ENCODE measurements at places on chromosomes 16 and 17. TPM values are rescaled to one million over a fixed set of nuclear protein-coding genes. Genes with fewer than 3 reads are reported as not detected.
A peak's percentile ranks its signal among the peaks of the same experiment; 100 is the strongest.

DNA sequence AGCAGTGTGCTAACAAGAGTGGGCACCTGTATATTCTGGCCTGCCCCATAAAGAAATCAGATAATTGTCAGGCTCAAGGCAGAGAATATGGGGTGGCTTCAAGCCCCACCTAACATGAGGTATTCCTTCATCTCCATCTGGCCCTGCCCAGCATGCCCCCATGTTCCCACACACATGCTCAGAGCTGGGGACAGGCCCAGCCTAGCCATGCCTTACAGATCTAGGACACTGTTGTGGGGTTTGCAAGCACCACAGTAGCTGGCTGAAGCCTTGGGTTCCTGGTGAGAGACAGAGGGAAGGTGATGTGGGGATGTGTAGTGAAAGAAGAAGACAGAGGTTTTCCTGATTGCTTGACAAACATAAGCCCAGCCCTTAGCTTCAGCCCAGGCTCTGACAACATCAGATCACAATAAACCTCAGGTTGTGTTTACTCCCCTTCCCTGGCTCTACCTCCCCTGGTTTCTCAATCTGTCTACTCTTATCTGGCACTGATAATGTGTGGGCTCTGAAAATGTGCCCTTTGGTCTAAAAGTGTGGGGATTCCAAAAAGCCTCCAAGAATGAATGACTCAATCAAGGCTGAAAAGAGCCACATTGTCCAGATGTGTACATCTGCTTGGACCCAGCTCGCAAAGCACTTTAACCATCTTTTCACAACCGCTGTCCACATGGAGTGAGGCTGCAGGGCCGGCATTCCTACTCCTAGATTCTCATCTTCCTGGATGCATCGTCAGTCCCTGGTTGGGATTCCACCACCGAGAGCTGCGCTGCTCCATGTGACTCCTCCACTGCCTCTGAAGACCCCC is 34.4 kb downstream of the CDRT4 start:
- no peak for DNase-seq

ZNF174 gene
- total RNA-seq: 9.2 TPM

GRCh38 chr17:40450175-40450574 is 6.9 kb downstream of the IGFBP4 start:
- no peak for DNase-seq

DNA sequence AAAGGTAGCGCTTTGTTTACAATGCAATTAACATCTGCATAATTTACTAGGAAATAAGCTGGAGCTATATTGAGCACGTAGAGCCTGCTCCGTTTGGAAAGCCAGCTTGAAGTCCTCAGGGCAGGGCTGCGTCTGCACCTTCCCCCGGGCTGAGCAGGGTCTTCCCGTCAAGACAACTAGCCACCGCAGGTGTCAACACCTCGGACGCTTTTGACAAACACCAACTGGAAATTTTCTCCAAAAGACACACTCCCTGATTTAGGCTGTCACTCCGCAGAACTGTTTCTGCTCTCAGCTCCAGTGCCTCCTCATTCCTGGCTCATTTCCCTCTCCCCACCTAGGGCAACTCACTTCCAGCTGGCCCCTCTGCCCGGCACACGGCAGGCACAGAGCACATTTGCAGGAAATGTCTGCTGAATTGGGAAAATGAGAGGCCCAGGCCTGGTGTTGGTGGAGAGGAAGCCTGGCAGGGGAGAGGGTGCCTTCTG is 170.3 kb downstream of the MAF start:
- DNase-seq: no peak

DNA sequence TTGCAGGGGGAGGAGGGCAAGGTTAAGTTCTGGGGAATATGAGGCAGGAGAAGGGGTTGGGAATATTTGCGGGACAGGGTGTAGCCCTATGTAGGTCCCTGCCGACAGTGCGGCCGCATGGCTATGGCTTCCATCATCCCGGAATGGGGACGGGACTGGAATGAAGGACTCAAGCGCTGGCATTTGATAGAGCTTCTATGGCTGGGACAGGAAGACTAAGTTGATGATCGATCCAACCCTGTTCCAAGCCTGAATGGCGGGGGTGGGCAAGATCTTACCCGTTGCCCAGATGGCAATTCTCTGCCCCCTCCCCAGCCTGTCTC is 47.1 kb downstream of the SRCIN1 start:
- DNase-seq: no peak

DNA sequence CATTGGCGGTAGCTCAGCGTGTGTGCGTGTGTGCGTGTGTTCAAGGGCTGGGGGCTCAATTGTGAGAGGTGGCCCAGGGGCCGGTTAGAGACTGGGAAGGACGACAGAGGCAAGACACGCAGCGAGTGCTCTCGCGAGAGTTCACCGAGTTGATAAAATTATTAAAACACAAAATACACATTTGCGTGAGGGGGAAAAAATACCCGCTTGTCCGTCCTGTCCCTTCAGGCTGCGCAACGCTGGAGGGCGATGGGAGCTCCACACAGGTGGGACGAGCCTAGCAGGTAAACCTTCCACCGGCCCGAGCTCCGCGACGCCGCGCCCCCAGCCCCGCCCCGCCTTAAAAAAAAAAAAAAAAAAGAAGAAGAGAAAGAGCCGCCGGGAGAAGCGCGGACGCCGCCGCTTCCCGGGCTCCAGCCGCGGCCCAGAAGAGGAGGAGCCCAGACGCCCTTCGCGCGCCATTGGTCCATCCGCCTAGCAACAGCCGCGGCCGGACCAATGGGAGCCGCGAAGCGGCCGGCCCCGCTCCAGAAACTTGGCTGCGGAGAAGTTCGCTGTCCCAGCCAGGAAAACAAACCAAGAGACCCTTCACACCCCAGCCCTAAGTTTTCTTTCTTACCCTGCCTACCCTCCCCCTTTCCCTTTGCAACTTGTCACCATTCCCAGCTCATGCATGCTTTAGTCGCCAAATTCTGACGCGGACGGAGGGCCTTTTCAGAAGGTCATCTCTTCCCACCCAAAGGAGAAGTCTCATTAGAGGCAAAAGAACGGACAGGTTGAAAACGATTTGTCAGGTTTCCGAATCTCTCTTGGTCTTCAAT is 169.9 kb upstream of the MAF start:
- peak; percentile 88 for DNase-seq

GRCh38 chr16:1763521-1764511 is 7.5 kb downstream of the NME3 start:
- no peak for DNase-seq

DRC3 gene
- not detected for total RNA-seq

TMEM88 gene
- total RNA-seq: 2.4 TPM

- no peak for DNase-seq
Observed at GRCh38 chr17:17484451-17484899, 7.7 kb downstream of the MED9 start.

DNA sequence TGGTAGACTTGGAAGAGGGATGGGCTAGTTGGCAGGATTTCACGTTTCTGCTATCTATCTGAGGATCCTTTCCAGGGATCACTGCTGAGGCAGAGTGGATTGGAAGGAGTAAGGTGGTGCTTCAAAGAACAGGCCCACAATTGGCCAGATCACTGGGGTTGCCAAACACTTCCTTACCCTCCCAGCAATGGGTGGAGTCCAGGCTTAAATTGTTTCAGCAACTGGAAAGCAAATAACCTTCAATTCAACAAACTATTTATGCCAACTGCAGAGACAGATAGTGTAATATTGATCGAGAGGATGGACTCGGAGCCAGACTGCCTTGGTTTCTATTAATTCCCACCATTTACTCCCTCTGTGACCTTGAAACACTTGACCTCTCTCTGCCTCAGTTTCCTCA is 2.1 kb downstream of the ARRB2 start:
- DNase-seq: peak; percentile 64

DNA sequence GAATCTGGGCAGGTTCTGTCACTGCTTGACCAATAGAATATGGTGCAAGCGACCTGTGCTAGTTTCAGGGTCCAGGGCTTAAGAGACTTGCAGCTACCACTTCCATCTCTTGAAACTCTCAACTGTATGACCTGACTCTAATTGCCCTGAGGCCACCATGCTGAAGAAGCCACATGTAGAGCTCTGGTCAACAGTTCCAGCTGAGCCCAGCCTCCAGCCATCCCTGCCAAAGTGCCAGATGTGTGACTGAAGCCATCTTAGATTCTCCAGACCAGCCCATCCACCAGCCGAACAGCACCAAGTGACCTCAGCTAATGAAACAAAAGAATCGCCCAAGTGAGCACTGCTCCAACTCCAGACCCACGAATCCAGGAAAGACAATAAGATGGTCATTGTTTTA is 3.4 kb upstream of the MT2A start:
- DNase-seq: no peak

DNA sequence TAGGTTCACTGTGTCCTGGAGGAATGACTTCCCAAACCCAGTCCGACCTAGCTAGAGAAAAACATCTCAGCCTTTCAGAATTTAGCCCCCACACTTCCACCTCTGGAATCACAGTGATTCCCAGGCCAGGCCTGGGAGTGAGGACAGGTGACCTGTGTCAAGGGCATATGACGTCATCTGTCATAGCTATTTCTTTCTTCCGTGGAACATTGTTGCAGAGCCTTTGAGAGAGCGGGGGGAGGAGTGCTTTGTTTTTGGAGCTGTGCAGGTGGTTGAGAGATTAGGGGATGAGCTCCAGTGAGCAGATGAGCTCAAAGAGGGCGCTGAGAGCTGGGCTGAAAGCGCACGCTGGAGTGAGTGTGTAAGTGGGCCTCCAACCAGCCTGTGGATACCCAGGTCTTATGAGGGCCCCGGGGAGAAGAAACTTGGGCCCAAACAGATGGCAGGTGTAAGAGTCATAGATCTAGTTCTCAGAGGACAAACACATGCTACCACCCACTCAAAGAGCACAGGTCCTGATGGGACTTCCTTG is 344.8 kb downstream of the SNX29 start:
- DNase-seq: no peak

DNA sequence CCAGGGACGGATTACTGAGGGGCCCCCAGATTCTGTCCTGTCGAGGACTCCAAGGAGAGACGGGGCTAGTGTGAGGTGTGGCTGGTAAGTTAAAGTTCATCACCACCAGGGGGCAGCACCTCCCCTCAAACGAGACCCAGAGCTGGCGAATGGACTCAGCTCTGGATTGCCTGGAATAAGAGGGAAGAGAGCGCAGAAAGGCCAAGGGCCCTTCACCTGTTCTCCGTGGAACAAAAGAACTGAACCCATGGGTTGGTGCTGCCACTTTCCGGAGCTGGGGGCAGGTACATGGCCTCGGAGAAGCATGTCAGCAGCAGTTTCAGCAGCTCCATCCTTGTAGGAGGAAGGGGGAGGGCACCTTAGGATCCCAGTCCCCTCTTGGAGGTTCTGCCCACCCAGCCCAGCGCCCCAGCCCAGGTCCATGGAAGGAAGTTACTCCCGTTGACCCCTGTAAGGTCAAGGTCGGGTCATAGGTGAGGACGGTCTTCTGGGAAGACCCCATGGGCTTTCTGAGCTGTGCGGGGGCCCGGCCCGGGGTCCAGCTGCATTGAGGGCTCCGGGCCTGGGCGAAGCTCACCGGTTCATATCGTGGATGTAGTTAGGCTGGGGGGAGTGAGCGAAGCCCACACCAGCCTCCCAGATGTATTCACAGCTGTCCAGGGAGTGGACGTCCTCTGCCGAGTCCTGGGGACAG is 10.8 kb downstream of the HID1 start:
- DNase-seq: peak; percentile 82

MYCBPAP gene
- 1.1 TPM for total RNA-seq

PRAC1 gene
- not detected for total RNA-seq

- DNase-seq: peak; percentile 25
Observed at GRCh38 chr16:67801241-67801640, 5.1 kb downstream of the RANBP10 start.

NPIPB6 gene
- not detected for total RNA-seq

- no peak for DNase-seq
Observed at GRCh38 chr17:80708480-80708879, 163.8 kb downstream of the RPTOR start.

DNA sequence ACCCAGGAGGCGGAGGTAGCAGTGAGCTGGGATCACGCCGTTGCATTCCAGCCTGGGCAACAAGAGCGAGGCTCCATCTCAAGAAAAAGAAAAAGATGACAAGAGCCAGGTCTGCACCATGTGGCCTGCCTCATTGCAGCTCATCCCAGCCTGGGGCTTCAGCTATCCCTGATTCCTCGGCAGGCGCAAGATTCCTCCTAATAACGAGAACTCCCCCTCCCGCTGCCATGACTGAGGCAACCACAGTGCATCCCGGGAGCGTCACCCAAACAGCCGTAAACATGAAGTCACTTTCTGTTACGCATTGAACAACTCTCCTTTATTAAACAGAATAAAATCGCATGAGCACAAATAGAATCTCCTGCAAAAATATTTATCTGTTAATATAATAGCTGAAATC is 120.6 kb downstream of the MGAT5B start:
- DNase-seq: peak; percentile 35
